ENCODE measurements at places on chromosomes 12 and 14.

- H3K4me3 ChIP-seq, result no peak overlapping the region
- no peaks in the 10 kb centered on the region for H3K27me3 ChIP-seq
- no peaks in the 10 kb centered on the region for H3K36me3 ChIP-seq
- H3K27ac ChIP-seq, result no peak overlapping the region
- DNase-seq, result no peak
Observed at GRCh38 chr14:24411443-24412389, 12.9 kb downstream of the NYNRIN start.

- no peaks in the 10 kb centered on the region for H3K36me3 ChIP-seq
- H3K4me1 ChIP-seq, result no peaks in the 10 kb centered on the region
- H3K27me3 ChIP-seq, result peaks cover 6% of the 10 kb centered on the region
- DNase-seq, result no peak
- H3K27ac ChIP-seq, result no peak overlapping the region
Observed at GRCh38 chr12:65022960-65023359, 98.1 kb downstream of the WIF1 start.

GRCh38 chr12:95057424-95057823 lies 16.0 kb downstream of the NR2C1 start:
- H3K27ac ChIP-seq, result no peak overlapping the region
- no peaks in the 10 kb centered on the region for H3K4me1 ChIP-seq
- H3K36me3 ChIP-seq, result peaks cover 20% of the 10 kb centered on the region
- no peaks in the 10 kb centered on the region for H3K27me3 ChIP-seq

DNA sequence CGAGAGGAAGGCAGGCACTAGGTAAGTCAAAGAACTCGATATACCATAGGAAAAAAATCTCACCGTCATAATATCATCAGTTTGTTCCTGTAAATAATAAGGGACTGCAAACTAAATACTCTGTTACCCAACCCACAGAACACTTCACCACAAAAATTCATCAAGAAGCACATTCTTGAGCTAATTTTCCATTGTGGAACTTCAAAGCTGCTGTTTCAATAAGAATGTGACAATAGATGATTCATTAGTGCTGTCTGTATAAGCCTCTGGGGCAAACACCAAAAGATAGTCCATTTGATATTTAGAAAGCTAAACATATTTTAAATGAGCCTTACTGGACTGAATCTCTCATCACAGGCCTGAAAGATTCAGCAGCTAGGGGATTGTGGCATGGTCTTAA lies 219.4 kb downstream of the KSR2 start:
- no peaks in the 10 kb centered on the region for H3K4me1 ChIP-seq
- H3K27me3 ChIP-seq, result no peaks in the 10 kb centered on the region
- no peak overlapping the region for H3K4me3 ChIP-seq
- H3K36me3 ChIP-seq, result no peaks in the 10 kb centered on the region

- DNase-seq, result no peak
- no peak overlapping the region for H3K27ac ChIP-seq
Observed at GRCh38 chr12:51538149-51538548, 52.9 kb upstream of the SCN8A start.

DNA sequence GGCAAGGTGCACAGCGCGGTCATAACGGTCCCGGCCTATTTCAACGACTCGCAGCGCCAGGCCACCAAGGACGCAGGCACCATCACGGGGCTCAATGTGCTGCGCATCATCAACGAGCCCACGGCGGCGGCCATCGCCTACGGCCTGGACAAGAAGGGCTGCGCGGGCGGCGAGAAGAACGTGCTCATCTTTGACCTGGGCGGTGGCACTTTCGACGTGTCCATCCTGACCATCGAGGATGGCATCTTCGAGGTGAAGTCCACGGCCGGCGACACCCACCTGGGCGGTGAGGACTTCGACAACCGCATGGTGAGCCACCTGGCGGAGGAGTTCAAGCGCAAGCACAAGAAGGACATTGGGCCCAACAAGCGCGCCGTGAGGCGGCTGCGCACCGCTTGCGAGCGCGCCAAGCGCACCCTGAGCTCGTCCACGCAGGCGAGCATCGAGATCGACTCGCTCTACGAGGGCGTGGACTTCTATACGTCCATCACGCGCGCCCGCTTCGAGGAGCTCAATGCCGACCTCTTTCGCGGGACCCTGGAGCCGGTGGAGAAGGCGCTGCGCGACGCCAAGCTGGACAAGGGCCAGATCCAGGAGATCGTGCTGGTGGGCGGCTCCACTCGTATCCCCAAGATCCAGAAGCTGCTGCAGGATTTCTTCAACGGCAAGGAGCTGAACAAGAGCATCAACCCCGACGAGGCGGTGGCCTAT lies 875 bp downstream of the HSPA2 start:
- H3K27ac ChIP-seq, result peak overlapping the region; percentile 92
- H3K4me1 ChIP-seq, result peaks cover 42% of the 10 kb centered on the region
- DNase-seq, result peak; percentile 8
- peak overlapping the region; percentile 91 for H3K4me3 ChIP-seq
- peaks cover 58% of the 10 kb centered on the region for H3K27me3 ChIP-seq

GRCh38 chr12:122979908-122980182 lies 636 bp upstream of the ARL6IP4 start:
- peak overlapping the region; percentile 86 for H3K27ac ChIP-seq
- peak overlapping the region; percentile 88 for H3K4me3 ChIP-seq
- peaks cover 42% of the 10 kb centered on the region for H3K4me1 ChIP-seq
- H3K27me3 ChIP-seq, result no peaks in the 10 kb centered on the region
- peaks cover 14% of the 10 kb centered on the region for H3K36me3 ChIP-seq
